Fibroblast of upper back skin (primary cell): ENCODE measurements at places on chromosomes 3 and 15.

DNA sequence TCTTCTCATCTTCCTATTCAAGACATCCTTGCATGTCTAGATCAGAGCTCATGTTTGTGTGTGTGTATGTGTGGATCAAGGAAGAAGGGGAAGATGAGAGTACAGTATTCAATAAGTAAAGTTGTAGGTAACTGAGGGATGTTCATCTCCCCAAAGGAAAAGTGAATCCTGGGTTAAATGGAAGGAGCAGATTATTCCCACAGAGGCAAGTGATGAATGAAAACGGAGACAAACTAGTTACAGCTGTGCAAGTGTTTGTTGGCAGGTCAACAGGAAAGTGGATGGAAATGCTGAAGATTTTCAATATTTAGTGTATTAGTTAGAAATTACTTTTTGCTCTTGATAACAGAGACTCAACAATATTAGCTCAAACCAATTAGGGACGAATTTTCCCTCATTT is 84.2 kb upstream of the PDZRN3 start:
- no peak for DNase-seq

DNA sequence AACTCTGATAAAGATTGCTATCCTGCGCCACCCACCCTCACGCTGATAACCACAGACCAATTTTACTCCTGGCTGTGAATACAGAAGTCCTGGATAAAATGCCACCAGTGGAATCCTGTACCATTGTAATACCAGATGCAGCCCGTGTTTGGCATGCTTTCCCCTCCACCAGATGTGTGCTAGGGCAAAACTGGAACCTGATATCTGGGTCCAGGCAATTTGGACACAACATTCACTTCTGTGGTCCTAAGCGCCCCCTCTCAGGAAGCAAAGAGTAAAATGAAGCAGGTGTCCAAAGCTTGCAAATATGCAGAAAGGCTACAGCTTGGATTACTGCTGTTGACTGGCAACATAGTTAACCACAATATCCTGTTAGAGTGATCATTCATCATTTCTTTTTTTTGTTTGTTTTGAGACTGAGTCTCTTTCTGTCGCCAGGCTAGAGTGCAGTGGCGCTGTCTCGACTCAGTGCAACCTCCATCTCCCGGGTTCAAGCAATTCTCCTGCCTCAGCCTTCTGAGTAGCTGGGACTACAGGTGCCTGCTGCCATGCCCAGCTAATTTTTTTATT is 32.8 kb downstream of the LOXL1 start:
- no peak for DNase-seq

GRCh38 chr15:57387564-57388076 is 11.3 kb downstream of the CGNL1 start:
- no peak for DNase-seq

DNA sequence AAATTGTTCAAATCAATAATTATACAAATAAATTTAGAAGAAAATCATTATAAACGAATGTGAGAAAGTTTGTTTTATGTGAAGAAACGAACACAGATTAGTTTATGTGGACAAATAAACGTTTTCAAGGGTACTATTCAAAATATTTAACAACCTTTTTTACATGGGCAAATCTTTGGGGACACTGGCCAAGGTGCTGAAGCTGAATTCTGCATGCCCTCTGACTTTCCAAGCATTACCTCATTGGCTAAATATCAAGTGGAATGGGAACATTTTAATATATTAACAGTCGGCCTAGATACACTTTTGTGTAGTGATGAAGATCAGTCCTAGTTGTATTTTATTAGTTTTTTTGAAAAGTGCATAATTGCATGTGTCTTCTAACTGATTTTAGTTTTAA is 636.4 kb upstream of the DPPA4 start:
- peak; percentile 1 for DNase-seq

GRCh38 chr3:70097084-70097483 is 97.6 kb downstream of the SAMMSON start:
- DNase-seq = no peak

GRCh38 chr3:152460936-152461335 is 192.2 kb downstream of the MBNL1 start:
- DNase-seq = no peak

GRCh38 chr15:58462547-58462946 is 30.8 kb downstream of the LIPC start:
- no peak for DNase-seq

- no peak for DNase-seq
These were observed 59.4 kb upstream of the PRR23C start for GRCh38 chr3:139104062-139104461.

DNA sequence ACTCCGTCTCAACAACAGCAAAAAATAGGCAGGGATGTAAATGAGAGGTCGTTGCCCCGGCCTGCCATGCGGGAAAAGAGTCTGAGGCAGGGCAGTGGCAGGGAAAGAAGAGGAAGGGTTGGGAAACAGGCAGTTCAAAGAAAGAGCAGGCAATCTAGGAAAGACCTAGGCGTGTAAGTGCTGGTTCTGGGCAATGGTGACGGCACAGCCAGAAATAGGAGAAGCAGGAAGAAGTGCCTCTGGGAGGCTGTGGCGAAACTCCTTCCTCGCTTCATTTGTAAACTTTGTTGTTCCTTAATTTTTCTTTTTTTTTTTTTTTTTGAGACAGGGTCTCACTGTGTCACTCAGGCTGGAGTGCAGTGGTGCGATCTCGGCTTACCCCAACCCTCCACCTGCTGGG is 4.3 kb downstream of the SLC51A start:
- DNase-seq = no peak

- no peak for DNase-seq
These were observed 7.0 kb downstream of the MAPKAPK3 start for GRCh38 chr3:50623840-50624474.

GRCh38 chr15:57883701-57884100 is 177.2 kb downstream of the POLR2M start:
- DNase-seq = no peak

DNA sequence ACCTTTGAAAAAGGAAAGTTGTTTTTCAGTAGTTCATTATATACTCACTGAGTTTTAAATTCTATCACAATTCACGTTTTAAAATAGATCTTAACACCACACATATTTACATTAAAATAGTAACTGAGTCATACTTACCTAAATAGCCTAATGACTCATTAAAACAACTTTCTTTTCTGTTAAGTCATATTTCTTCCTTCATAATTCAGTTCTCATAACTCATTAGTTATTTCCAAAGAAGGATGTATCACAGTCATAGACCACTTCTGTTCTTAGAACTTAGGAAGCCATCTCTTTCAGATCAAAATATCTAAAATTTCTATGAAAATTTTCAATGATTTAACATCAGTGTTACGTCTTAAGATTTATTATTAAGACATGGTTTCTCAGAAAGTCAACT is 885.9 kb downstream of the FHIT start:
- peak; percentile 43 for DNase-seq

GRCh38 chr3:45753095-45753494 is 43.2 kb downstream of the SLC6A20 start:
- DNase-seq = no peak

- DNase-seq = peak; percentile 15
These were observed 58.8 kb downstream of the TUBGCP4 start for GRCh38 chr15:43429687-43430086.

- DNase-seq = no peak
These were observed 108.8 kb upstream of the SLC25A36 start for GRCh38 chr3:140832883-140833282.

DNA sequence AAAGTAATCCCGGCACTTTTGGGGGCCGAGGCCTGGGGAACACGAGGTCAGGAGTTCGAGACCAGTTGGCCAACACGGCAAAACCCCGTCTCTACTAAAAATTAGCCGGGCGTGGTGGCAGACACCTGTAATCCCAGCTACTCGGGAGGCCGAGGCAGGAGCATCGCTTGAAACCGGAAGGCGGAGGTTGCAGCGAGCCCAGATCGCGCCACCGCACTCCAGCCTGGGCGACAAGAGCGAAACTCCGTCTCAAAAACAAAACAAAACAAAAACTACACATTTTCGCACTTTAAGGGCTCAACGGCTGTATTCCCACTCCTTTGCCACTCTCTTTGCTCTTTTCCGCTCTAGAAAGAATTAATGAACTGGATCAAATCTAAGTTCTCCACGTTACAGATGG is 763 bp upstream of the TRNT1 start:
- no peak for DNase-seq

DNA sequence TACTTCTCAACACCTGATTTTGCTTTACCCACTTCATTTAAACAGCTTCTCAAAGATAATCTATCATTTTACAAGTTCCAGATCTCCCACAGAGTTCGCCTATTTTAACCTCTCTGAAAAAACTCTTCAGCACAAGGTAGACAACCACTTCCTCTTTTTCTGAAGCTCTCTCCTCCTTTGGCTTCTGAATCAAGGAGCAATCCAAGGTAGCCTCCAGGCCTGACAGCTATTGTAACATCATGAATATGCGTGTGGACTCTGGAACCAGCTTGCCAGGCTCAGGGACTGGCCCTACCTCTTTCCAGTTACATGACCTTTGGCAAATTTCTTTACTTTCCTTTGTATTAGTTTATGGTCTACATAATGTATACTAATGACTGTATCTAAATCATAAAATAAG is 405.9 kb upstream of the ZNF385D start:
- DNase-seq = no peak

GRCh38 chr3:168417016-168417415 is 321.3 kb upstream of the GOLIM4 start:
- DNase-seq = no peak

- DNase-seq = peak; percentile 87
These were observed 457.3 kb upstream of the KCNMB2 start for GRCh38 chr3:178078953-178079352.

DNA sequence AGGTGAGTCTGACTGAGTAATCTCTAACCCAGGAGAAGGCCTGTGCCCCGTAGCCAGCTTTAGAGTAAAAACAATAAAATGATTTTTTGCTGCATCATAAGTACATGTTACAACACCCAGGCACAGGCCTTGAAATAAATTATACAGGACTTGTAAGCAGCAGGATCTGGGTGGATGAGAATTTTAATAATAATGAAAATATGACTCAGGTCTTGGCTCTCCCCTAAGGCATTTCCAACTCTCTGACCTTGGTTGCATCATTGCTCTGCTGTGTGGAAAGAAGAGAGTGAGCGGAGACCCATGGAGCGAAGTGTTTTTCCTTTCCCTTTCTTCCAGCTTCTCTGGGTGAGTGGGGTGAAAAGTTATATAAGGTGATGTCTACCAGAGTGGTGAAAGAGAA is 44.6 kb downstream of the EOMES start:
- DNase-seq = peak; percentile 96

DNA sequence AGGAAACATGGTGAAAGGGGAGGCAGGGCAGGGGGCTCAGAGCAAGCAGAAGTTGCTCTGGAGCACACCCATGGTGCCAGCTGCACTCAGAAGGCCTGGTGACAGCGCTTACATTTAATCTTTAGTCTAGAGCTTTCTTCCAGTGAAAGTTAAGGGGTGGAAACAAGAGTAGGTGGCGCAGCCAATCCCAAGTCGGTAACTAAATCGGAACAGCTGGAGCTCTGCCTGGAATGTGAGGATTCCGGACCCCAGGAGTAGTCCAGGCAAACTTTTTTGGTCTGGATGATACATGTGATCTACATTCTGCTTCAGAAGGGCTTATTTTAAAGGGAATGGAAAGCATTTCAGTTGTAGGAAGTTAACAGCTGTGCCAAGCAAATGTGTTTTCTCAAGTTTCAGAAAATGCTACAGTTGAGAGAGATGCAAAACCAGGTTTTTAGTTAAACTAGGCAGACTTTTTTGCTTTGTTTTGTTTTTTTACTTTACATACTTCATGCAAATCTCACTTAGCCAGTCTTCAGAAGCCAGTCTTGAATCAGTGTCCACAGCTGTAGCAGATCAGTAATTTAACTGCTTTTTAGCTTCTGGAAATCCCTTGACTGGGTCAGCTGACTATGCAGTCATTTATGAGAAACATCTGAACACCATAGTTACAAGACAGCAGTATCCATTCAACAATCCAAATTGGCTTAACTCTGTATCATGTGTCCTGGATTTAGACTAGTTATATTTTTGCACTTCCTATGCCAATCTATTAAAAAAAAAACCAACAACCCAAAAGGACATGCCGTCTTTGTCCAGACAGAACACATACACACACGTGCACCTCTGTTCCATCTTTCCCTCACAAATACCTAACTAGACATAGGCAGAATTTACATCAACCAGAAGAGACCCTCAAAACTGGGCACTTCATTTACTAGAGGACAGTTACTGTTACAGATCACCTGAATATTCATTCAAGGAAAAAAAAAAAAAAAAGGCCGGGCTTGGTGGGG is 33.2 kb downstream of the ZNF106 start:
- peak; percentile 97 for DNase-seq

DNA sequence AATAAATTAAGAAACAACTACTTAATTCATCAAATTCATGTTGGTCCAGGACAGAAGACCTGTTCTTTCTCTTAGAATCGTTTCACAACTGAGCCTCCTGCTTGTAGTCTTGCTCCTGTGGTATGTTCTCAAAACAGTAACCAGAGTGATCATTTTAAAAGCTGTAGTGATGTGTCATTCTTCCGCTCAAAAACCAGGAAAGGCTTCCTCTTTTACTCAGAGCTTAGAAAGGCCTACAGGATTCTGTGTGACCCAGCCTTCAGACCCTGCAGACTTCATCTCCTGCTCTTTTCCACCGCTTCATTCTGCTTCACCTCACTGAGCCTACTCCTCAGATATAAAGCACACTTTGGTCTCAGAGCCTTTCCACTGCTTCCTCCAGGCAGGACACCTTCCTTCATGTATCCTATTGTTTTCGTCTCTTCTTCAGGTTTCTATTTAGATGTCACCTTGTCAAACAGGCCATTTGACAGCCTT is 22.7 kb downstream of the ST6GAL1 start:
- peak; percentile 30 for DNase-seq

DNA sequence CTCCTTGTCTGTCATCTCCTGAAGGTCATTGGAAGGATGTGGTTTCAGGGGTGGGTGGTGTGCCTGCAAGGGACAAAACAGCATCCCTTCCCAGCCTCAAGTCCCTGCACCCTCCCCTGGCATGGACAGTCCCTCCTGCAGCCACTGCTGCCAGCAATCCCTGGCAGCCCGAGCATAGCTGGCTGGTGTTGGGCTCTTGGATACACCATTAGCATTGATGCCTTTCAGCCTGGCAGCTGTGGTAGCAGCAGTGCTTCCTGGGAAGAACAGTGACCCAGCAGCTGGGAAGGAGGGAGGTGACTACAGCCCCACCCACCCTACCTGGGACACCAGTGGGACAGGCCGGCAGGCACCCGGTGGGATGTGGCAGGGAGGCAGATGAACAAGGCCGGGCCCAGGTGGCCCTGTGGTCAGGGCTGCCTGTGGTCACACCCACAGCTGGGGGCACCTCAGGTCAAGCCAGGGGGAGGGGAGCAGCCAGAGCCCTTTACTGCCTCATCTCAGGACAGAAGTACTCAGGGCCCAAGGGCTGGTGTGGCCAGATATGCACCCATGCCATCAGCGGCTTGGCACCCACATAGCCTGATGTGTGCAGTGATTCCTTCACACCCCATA is 32.9 kb upstream of the TMEM115 start:
- DNase-seq = no peak

GRCh38 chr15:28985316-28985645 is 99.5 kb downstream of the APBA2 start:
- no peak for DNase-seq

- peak; percentile 99 for DNase-seq
These were observed 96.3 kb upstream of the DLG1 start for GRCh38 chr3:197394464-197395321.
